ENCODE measurements at places on chromosomes 6 and 20. TPM values are rescaled to one million over a fixed set of nuclear protein-coding genes. Genes with fewer than 3 reads are reported as not detected.
A peak's percentile ranks its signal among the peaks of the same experiment; 100 is the strongest.

DNA sequence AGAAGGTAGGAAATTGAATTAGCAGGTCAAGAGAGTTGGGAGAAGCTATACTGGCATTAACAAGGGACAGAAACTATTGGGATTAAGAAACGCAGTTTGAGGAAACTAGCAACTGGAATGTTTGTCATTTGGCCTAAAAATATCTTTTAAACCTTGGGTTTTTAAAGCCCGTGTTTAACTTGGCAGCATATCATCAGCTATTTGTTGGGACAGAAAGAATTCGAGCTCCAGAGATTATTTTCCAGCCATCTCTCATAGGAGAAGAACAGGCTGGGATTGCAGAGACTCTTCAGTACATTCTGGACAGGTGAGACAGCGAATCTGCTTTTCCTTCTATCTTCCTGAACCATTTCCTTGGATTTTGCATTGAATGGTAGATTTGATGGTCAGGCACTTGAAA lies 17.8 kb downstream of the ACTR5 start:
- no peak for DNase-seq

GRCh38 chr6:9020001-9020400 lies 584.7 kb upstream of the SLC35B3 start:
- no peak for DNase-seq

DNA sequence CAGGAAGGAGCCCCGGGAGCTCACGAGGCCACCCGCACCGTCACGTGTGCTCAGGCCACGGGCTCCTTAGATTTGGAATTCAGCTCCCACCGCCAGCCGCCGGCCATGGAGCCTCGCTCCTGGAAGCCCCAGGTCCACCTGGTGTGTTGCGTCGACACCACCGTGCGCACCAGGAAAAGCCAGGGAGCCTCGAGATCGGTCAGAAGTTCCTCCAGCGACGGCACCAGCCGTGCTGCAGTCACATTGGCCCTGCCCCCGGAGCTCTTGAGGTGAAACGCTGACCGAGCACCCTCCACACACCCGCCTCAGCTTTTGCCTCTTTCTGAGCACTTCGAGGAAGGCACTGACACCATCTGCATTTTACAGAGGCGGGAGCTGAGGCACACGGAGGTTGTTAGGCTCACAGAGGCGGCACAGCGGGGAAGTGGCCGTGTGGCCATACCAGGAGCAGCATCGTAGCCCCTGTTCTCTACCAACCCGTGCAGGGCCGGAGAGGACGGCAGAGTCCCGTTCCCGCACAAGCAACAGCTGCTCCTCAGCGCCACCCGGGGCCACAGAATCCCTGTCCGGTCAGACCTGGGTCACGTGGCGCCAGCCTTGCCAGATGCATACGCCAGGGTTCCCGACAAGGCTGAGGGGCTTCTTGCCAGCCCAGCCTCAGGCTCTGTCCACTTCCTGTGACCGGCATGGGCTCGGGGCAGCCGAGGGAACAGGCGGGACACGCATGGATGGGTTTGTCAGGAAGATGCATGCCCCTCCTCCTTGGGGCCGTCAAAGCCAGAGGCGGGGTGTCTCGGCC lies 7.6 kb downstream of the NKAIN4 start:
- DNase-seq, result no peak

- DNase-seq, result no peak
Measured at GRCh38 chr20:32830437-32830836, 10.7 kb downstream of the MAPRE1 start.

DNA sequence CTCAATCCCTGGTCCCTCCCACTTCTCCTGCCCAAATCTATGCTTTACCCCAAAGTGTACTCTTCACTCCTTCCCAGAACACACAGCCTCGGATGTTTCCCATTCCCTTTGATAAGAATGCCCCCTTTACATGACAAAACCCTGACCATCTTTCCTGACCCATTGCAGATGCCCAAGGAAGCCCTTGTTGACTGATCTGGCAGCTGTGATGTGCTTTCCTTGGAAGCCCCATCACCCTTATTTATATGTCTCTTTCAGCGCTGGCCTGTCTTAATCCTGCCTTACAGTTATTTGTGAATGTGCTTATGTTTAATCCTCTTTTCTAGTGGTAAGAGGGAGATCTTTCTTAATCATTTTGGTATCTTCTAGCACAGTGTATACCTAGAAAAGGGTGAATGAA lies 523.1 kb downstream of the CD83 start:
- no peak for DNase-seq

- no peak for DNase-seq
Measured at GRCh38 chr6:33416386-33417127, 1.4 kb downstream of the CUTA start.

DNA sequence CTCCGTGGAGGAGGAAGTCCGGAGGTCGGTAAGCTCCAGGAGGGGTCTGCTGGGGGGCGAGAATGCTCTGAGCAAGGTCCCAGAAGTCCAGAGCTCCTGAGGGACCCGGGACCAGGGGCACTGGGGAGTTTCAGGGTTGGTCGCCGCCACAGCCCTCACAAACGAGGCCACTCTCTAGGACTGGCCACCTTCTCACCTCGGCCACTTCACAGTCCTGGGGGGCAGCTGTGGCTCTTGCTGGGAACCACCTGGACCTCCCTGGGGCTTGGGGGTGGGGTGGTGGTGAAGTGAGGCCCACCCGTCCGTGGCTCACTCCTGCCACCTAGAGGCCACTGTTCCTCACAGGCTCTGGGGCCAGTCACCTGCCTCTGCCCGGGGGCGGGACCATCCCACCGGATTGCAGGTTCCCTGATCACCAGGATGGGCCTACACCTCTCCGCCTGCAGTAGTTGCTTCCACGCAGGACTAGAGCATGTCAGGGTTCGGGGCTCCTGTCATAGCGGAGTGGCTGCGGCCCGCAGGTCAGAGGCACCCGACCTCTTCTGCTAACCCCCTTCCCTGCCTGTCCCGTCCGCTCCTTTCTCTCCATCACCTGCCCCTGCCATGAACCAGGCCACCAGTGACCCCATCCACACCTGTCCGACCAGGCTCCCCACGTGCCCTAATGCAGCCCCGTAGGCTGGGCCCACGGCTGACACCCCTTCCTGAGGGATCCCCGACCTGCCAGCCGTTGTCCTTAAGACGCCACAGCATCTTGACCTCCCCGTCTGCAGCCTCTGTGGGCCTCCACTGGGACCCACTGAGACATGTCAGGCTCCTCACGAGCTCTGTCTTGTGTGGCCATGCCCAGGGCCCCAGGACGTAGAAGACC lies 5.1 kb upstream of the TCEA2 start:
- DNase-seq, result peak; percentile 89

DNA sequence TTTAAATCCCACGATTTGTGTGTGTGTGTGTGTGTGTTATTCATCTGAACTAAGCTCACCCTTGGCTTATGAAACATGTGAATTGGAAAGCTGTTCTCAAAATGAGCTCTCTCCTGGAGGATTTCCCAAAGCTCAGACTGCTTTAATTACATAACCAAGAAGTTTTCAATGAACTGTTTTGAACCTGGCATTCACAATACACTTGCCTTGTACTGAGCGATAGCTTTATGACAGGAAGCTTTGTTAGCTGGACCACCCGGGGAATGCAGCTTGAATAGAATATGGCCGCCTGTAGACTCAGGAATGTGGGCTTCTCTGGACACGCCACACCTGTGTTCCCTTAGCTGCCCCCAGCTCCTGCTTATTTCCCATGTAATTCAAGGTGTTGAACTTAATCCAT lies 71.4 kb upstream of the PREP start:
- no peak for DNase-seq

DNA sequence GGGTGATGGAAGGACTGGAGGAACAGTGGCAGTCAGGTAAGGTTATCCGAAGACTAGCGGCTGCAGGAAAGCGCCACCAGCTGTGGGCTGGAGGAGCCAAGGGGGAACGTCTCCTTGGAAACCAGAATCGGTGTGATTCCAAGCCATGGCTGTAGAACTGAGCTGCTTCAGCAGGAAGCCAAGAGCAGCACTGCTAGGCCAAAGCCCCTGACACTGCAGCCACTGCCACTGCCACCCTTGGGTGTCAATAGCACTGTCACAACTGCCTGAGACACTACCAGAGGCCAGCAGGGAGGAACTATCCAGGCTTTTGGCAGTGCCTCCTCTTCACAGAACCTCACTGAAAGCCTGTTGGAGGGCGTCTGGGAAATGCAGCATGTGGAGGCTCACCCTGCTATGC lies 289.6 kb upstream of the SUPT3H start:
- no peak for DNase-seq

DNA sequence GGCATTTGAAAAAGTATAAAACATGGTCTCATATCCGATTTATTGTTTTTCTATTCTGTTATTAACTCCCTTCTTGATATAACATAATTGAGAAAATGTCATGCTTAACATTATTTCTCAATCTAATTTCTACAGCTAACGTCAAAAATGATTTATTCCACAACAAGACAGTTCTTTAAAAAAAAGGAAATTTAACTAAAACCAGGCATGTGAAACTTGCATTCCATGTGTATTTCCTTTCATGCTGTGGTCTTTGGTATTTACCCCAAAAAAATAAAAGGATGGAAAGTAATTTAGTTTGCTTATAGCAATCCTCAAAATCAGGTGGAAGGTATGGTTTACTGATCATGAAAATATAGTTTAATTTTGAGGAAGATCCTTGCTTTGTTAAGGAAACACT lies 142.8 kb downstream of the COL21A1 start:
- no peak for DNase-seq

DNA sequence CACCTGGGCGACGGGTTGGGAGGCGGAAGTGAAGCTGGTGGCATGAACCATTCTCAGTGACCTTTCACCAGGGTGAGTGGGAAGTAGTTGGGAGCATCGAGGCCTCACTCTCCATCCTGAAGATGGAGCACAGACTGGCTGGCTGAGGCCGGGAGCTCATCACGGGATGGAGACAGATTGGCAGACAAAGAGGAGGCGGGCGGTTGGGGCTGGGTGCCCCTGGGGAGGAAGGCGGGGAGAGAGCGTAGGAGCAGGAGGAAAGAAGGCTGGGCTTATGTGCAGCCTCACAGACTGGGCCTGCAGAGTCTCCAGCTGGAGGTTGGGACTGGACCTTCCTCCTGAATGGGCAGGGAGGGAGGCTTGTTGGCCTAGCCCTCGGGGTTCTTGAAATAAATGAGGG lies 44.2 kb upstream of the SCRT2 start:
- DNase-seq, result no peak

GRCh38 chr20:34439168-34439567 lies 76.1 kb downstream of the ITCH start:
- DNase-seq, result no peak

DNA sequence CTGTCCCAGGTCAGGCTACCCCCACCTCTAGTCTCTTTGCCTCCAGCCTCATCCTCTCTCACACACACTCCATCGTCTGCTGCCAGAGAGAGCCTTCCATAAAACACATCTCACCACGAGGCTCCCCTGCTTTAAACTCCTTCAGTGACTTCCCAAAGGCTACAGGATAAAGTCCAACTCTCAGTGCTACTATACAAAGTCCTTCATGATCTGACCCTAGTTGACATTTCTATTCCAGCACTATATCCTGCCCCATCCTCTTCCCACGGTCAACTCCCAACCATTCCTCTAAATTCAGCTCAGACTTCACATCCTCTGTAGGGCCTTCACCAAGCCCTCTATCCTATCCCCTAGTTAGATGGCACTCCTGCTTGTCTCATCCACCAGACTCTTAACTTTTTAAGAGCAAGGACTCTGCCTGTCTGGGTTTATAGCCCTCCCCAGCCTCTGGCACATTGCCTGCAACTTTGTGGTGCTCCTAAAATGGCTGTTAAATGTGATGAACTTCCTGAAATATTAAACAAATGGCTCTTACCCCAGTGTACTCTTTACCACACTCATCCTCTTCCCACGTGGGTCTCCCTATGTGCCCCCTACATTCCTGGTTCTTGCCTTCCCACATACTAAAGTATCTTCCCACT lies 36.1 kb downstream of the KIF16B start:
- no peak for DNase-seq

The KHDC1 gene
- 5.0 TPM for total RNA-seq

The AGER gene
- 47.4 TPM for total RNA-seq
